ENCODE measurements at places on chromosomes 13 and 19.

- no peak for DNase-seq
Measured at GRCh38 chr19:52945652-52946321, 16.9 kb downstream of the ZNF816 start.

DNA sequence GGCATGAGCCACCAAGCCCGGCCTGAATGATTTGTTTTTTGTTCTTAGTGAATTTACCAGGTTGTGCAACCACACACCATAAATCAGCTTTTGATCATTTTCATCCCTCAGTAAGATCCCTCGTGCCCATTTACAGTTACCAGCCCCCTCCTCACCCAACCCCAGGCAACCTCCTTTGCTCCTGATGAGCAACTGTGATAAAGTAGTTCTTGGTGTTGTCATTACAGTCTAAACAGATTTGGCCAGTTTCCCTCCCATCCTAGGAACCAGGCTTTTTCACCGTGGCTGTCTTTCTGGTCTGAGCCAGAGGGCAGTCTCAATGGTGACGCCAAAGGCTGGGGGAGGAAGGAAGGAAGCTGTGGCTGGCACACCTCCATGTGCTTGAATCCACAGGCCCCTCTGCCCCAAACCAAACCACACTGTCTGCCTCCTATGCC lies 61.2 kb upstream of the WDFY2 start:
- peak; percentile 42 for DNase-seq

DNA sequence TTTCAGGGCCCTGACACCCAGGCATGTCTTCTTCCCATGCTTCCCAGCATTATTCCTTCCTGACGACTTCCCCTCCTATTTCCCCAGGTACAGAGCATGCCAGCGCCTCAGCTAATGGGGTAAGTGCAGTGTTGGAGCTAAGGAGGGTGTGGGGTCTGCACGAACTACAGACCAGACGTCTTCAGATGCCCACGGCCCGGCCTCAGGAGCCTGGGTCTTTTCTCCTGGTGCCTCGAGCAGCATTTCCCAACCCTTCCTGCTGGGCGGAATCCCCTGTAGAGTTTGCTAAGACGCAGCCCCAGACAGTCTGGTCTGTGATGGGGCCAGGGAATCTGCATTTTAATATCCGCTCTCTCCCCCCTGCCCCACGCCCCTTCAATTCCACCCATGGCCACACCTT lies 10.1 kb upstream of the CEACAM19 start:
- no peak for DNase-seq

DNA sequence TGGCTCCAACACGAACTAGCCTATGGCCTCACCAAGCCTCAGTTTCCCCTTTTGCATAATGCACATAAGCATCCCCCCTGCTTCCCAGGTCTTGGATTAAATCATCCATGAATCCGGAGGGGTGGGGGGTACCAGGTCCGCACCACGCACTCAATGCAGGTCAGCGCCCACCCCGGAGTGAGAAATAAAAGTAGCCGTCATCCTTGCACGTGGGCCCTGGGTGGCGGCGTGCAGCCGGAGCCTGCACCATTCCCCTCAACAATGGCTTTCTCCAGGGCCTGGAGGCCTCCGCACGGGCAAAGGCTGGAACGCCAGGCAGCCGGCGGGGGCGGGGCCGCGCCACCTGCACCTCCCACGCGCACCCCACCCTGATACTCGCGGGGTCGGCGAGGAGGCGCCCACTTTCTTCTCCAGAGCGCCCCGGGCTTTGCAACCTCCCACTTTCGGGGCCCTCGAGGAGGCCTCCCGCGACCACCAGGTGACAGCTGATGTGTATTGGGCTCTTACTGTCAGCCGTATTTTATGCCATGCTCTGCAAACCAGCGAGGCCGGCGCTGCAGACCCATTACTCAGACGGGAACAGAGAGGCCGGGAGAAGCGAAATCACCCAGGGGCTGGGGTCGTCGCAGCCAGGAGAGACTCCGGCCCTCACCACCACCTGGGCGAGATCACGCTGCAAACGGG lies 767 bp upstream of the GADD45B start:
- DNase-seq, result peak; percentile 70

DNA sequence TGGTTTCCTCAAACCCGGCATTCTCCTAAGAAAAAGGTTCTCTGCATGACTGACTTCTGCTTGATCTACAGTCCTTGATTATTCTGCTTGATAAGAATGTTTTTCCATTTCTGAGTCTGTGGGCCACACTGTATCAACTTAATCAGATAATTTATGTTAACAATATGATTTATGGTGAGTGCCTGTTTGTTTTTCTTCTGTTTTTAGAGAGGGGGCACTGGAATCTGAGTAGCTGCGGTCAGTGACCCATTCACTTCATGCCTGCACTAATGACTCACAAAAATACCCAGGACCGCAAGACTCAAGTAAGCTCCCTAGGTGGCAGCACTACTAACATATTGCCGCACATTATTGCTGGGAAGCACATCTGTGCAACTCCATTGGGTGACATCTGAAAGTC lies 542.3 kb upstream of the ATXN8OS start:
- DNase-seq, result peak; percentile 62

DNA sequence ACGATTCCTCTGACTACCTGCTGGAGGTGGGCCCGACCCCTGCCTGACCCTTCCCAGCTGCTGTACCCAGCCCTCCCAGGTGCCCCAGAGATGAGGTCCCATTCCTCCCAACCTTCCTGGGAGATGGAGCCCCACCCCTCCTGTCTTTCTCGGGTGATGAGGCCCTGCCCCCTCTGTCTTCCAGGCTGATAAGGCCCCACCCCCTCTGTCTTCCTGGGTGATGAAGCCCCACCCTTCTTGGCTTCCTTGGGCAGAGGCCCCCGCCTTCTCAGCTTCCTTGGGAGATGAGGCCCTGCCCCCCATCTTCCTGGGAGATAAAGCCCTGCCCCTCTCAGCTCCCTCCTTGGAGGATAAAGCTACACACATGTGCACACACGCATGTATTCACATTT lies 47.9 kb downstream of the CERS4 start:
- DNase-seq, result no peak

- DNase-seq, result peak; percentile 36
Measured at GRCh38 chr19:20247016-20247683, 80.1 kb downstream of the ZNF486 start.

DNA sequence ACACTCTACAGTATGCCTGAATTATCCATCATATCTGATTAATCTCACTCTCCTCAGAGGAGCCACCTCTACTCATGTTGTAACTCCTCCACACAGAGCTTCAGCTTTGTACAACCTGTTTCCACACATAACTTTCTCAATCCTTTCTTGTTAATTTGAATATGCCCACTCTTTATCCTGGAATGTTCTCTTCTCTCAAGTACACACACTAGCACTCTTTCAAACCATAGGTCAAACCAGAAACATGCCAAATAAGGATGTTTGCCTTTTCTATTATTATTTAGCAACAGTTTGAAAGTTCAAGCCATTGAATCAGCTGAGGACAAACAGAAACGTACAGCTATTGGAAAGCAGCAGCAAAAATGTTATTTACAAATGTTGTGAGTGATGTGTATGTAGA lies 110.3 kb downstream of the MIPEP start:
- DNase-seq, result peak; percentile 95

GRCh38 chr13:27101289-27101688 lies 70.3 kb downstream of the USP12 start:
- DNase-seq, result no peak

DNA sequence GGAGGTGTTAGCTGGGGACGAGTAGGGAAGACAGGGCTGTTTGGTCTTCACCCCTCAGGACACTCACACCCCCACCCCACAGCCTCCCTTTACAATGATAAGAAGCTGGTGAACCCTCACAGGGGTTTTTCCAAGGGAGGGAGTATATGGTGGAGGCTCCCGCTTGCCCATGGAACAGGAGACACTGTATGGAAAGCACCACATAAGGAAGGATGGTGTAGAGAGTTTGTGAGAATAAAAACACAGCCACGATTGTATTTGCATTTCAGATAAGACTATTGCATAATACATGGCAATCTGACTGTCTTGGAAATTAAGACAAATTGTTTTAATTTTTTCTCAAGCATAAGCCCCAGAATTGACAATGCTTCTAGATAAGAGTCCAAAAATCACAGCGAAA lies 46.9 kb downstream of the TNFSF13B start:
- DNase-seq, result no peak

- DNase-seq, result no peak
Measured at GRCh38 chr13:94947965-94948371, 235.6 kb upstream of the SOX21 start.

DNA sequence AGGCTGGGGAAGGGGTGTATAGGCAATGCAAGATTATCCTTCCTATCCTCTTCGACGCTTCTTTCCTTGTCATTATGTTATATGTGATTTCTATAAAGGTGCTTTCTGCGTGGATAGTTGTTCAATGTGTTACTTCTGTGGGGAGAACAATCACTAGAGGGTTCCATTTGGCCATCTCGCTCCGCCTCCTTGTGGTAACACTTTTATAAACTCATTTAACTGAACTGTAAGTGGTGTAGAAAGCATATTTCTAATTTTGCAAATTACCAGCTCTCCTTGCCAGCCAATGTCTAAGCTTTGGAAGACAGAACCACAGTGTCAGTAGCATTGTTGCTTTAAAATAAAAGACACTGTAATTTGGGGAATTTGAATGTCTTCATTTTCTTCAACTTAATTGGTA lies 1093.7 kb upstream of the MIR17HG start:
- DNase-seq, result no peak

GRCh38 chr19:48879025-48879637 lies 6.9 kb downstream of the PPP1R15A start:
- DNase-seq, result no peak

DNA sequence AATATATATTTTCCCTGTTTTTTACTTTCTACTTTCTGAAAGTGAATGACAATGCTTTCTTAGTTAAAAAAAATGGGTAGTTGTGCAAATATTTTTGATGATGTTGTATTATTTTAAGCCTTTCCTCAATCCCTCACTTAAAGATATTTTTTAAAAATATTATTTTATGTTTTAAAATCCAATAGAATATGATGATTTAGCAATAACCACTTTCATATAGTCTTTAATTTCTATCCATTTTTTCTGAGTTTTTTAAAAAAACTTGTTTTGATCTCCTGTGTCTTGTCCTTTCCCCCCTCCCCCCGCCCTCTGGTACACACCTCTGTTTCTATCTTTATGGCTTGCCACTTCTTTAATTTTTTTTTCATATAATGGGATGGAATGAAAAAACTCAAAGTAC lies 362.0 kb upstream of the SLITRK6 start:
- DNase-seq, result no peak

DNA sequence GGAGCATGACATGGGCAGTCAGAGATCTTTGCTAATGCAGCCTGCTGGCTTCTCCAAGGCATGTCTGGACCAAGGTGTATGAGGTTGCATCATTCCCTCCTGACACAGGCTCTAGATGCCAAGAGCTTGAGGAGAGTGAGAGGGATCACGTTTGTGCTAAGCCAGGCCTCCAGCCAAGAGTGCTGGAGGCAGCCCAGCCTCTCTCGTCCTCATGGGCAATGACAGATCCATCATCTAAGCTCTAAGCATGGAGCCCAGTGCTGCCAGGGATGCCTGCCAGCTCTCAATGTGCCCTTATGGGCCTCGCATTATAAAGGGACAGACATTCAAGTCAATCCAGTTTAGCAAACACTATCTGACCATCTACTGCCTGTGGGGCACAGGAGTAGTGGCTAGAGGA lies 136.3 kb upstream of the VSTM2B start:
- no peak for DNase-seq

- DNase-seq, result peak; percentile 14
Measured at GRCh38 chr19:1618157-1619093, 13.2 kb upstream of the UQCR11 start.

- no peak for DNase-seq
Measured at GRCh38 chr19:34218818-34219164, 35.6 kb upstream of the GARRE1 start.

DNA sequence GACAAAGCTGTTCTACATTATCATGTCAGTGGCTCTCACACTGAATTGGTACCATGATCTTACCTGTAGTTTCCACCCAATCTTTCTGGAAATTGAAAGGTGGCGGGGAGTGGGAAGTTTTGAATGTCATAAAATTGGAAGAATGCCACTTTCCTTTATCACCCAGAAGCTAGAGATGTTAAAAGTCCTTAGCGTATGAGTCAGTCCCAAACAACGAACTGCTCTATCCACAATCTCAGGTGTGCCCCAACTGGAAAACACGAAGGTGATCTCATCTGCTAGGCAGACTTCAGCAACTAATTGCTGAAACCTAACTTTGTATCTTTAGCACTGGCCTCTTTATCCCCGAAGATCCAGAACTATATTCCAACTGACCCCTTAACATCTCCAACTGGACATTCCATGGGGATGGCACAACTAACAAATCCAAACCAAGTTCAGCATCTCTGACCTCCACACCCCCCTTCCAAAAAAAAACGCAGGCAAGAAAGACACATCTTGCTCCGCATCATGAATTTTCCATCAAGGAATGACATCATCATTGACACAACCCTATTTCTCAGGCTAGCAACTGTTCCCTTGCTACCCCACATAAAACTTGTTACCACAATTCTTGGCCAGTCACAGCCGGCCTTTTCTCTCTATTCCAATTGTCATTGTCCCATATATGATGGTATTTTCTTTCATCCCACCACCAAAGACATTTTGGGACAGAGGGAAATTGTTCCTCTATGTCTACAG lies 175.4 kb downstream of the KLF12 start:
- DNase-seq, result no peak

GRCh38 chr19:30671622-30672051 lies 299.5 kb downstream of the ZNF536 start:
- DNase-seq, result no peak

GRCh38 chr13:98877936-98878335 lies 99.9 kb downstream of the DOCK9 start:
- no peak for DNase-seq

GRCh38 chr19:18514800-18515682 lies 6.8 kb downstream of the ELL start:
- DNase-seq, result peak; percentile 83

GRCh38 chr19:41784743-41785142 lies 11.6 kb upstream of the CEACAM3 start:
- no peak for DNase-seq

- DNase-seq, result no peak
Measured at GRCh38 chr19:6059396-6059947, 50.8 kb downstream of the RFX2 start.

DNA sequence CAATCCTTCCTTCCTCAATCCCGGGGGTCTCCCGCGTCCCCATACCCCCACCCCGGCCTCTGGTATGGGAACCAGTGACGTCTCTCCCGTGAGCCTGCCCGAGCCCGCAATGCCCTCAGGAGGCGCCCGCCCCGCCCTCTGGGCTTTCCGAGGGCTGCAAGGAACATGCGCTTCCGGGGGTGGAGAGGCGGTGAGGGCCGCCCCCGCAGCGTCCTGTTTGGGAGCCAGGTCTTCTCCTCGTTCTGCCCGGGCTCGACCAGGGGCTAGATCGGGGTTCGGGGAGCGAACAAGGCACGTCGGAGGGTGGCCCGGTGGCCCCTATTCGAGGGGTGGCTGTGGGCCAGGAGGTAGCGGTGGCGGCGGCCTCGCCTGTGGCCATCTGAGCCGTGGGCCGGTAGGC lies 6.6 kb upstream of the TEX101 start:
- no peak for DNase-seq

- DNase-seq, result no peak
Measured at GRCh38 chr19:10104665-10105508, 1.3 kb upstream of the PPAN start.

DNA sequence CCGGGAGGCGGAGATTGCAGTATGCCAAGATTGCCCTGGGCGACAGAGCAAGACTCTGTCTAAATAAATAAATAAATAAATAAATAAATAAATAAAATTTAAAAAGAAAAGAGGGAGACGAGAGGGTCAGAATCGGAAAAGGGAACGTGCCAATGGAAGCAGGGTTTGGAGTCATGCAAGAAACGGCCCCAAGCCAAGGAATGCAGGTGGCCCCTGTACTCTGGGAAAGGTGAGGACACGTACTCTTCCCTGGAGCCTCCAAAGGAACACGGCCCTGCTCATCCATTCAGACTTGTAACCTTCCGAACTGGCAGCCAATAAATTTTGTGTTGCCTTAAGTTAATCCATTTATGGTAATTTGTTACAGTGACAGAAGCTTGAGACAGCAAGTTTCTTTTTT lies 19.9 kb upstream of the PNMA8C start:
- DNase-seq, result no peak
